ENCODE measurements at places on chromosomes 5 and 9.

- DNase-seq, result no peak
Observed at GRCh38 chr5:78598973-78599372, 49.6 kb downstream of the LHFPL2 start.

DNA sequence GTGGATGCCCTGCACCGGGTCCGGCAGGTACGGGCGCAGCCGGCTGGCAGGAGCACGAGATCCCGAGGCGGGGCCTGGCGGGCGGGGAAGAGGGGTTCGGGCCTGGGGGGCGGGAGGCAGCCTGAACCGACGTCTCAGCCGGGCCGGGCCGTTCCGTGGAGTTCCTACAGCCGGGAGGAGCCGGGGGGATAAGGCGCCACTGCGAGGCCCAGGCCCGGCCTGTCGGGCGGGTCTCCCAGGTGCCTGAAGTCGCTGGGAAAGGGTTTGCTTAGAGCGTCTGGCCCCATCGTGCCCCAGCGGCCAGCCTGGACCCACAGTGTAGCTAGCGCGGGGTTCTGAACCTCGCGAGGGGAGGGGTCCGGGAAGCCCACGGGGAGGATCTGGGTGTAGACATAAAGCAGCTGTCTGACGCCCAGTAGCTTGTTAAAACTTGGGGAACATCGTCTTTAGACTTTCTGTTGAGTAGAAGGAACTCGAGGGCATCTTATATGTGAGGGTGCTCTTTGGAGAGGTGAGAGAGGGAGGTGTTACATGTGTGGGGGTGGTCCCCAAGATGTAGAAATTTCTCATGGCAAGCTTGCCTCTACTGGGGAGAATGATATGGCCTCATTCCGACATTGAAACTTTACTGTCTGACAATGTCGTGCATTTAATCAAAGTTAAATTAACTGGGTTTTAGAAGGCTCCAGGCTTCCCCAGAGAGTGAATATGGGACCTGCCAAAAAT, 524 bp downstream of the FUBP3 start:
- no peak for DNase-seq

GRCh38 chr5:115180165-115180709, 10.5 kb upstream of the TRIM36 start:
- no peak for DNase-seq

GRCh38 chr9:37818849-37819248, 18.3 kb downstream of the DCAF10 start:
- DNase-seq, result no peak

- DNase-seq, result no peak
Observed at GRCh38 chr9:36665921-36666431, 93.3 kb downstream of the MELK start.

GRCh38 chr9:118455788-118456187, 751.6 kb downstream of the TLR4 start:
- no peak for DNase-seq

GRCh38 chr5:38330207-38330606, 71.8 kb downstream of the EGFLAM start:
- DNase-seq, result no peak

DNA sequence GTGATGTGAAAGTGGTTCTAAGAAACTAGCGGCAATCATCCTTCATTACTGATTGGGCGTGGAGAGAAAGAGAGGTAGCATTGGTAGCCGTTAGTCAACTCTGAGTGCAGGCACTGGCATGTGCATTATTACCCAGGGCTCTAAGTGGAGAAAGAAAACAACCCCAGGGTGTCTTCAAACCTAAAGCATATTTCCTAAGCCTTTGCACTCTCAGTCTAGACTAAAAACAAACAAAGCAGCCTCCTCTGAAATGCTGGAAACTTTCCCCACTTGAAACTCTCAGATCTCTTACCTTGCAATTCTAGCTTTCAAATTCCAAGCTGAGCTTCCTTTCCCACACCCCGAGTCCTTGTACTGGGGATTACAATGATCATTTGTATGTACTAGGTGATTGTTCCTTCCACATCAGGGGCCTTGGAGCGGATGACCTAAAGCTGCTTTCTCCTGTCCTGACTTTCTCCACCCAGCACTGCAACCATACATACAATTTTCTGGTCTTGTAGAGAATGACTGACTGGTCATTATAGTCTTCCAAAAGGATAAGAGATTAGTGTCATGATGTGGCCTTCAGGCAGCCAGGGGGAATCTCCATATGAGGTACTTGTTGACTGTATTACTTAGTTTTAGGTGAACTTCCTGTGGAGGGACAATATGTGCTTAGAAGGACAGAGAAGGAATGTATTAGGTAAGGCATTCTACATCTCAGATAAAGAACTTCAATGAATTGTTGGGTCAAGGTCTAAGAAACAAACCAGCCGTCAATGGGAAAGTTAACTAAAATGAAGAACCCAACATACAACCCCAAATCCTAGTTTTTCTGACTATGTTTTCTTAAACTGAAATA, 98.3 kb upstream of the CDKN2B start:
- DNase-seq, result no peak

DNA sequence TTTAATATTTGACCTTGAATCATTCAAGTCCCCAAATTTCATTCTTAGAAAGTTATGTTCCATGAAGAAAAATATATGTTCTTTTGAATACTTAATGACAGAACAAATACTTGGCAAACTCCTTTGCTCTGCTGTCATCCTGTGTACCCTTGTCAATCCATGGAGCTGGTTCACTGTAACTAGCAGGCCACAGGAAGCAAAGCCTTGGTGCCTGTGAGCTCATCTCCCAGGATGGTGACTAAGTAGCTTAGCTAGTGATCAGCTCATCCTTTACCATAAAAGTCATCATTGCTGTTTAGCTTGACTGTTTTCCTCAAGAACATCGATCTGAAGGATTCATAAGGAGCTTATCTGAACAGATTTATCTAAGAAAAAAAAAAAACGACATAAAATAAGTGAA, 65.4 kb downstream of the WDR41 start:
- no peak for DNase-seq

GRCh38 chr5:89243611-89244010, 360.6 kb upstream of the MEF2C start:
- no peak for DNase-seq

DNA sequence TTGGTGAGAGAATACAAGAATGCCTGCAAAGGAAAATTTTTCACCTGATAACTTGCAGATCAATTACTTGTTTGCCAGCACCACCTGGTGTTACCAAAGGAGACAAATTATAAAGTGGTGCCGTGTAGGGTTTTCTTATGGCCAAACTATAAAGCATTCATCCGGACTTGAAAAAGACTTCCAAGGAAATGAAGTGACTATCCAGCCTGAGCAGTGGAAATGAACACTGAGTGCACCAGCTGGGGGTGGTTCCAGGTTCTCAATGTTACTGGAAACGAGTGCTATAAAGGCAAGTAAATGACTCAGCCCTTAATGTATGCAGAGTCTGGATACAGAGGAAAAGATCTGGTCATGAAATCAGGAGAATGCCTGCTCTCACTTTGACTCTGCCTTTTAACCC, 113.1 kb downstream of the DNAH5 start:
- DNase-seq, result no peak

GRCh38 chr9:130929571-130930038, 9.4 kb downstream of the FIBCD1 start:
- DNase-seq, result no peak

GRCh38 chr5:66666778-66667177, 70.6 kb downstream of the MAST4 start:
- no peak for DNase-seq

DNA sequence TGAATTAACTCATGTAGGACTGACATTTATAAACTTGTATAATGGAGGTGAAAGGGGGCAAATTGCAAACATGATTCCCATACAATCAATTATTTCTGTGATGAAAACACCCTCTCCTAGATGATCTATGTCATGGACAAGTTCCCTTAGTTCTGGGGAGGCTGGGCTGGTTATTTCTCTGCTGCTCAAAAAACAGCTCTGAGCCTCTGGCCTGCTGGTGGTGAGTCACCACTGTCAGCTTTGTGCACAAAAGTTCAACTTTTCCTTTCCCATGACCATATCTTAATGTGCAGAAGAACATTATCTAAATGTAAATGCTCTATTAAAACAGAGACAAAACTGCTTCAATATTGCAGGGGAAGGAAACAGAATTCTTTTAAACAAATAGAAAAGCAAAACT, 85.0 kb downstream of the HMHB1 start:
- DNase-seq, result peak; percentile 36

DNA sequence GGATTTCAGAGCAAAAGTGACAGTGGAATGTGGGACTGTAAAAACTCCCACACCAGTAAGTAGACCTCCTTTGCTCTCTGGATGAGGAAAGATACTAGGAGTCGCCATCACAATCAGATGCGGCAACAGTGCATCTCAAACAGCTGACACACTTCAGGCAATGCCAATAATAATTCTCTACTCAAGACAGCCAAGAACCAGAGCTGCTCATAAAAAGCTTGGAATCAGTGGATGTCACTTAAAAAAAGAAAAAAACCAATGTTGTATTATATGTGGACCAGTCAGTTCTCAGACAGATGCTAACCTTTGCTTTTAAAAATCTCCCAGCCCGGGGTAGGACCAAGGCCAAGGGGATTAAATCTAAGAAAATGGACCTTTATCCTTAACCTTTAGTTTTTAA, 185.0 kb downstream of the GNA14 start:
- no peak for DNase-seq

GRCh38 chr5:24026288-24026687, 518.9 kb downstream of the PRDM9 start:
- DNase-seq, result no peak

GRCh38 chr9:132541870-132542830, 40.3 kb upstream of the BARHL1 start:
- no peak for DNase-seq

DNA sequence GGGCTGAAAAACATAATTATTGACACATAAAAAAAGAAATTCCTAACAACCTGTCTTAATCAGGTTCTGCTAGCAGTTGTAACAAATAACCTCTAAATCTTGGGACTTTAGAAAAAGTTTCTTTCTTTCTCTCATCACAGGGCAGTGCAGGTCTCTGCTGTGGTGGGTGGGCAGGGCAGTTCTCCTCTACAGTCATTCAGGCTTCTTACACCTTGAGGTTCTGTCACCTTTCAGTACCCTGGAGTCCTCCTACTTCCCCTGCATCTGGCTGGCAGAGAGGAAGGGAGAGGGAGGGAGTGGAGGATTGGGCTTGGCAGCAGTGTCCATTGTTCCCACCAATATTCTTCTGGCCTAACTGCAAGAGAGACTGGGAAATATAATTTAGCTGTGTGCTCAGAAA, 112.2 kb upstream of the ANKRD55 start:
- no peak for DNase-seq

GRCh38 chr5:169796731-169797130, 159.7 kb downstream of the DOCK2 start:
- no peak for DNase-seq

DNA sequence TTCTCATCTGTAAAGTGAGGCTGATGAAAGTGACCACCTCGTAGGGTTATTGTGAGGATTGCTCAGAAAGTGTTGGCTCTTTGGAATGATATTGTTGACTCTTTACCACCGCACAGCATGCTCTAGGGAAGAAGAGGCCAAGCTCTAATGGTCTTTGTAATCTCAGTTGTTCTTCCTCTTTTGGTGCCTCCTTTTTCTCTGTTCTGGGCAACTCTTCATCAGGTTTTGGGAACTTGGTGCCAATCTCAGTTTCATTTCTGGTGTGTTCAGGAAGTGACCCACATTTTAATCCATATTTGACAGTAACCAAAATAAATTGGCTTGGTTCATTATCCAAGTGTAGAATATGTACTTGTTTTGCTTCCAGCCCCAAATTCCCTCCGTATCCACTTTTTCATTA, 25.1 kb downstream of the ARHGAP26 start:
- no peak for DNase-seq

- DNase-seq, result no peak
Observed at GRCh38 chr9:112535811-112536210, 49.2 kb downstream of the KIAA1958 start.

DNA sequence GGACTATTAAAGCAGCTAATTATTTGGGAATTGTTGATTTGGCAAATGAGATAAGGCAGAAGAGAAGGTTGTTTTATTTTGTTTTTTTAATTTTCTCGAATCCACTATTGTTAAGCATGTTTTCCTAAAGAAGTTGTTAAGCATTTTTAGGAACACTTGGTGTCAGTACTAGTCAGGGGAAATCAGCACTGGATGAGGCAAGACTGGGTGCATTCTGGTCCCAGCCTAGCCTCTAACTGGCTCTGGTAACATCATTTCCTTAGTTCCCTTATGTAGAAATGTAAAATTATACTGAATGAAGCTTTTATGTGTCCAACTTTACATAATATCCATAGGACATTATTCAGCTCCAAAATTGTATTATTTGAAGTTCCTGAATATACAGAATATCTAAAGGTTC, 196.1 kb downstream of the PCSK5 start:
- no peak for DNase-seq

DNA sequence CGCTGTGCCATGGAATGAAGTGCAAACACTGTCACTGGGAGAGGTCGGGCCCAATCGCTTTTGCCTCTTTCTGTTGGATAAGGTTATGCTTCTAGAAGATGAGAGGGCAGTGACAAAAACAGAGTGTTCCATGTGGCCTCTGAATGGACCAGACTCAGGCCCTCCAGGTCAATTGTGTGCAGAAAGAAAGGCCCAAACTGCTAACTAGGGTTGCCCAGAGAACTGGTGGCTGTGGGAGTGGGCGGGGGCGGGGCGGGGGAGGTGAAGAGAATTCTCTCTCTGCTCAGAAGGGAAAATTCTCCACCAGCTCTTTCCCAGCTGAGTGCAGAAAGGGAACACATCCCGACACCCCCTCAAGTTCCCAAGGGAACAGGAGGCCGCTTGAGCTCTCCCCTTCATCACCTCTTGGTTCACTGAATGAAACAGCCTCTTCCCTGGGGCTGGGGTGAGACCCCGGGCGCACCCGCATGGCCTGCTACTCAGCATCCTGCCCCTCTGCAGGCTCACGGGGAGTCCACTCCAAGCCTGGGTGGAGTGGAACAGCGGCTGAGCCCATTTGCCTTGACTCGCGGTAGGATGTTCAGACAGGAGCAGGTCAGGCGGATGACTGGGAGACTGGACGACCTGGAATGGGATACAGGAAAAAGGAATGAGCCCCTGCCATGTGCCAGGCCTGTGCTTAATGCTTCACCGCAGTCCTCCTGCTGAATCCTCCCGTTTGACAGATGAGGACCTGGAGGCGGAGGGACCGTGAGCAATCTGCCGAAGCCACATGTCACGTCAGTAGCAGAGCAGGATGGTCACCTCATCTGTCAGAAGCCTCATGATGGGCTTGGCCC, 93.8 kb upstream of the FANCC start:
- no peak for DNase-seq
